ENCODE measurements at places on chromosomes 16 and 17.

DNA sequence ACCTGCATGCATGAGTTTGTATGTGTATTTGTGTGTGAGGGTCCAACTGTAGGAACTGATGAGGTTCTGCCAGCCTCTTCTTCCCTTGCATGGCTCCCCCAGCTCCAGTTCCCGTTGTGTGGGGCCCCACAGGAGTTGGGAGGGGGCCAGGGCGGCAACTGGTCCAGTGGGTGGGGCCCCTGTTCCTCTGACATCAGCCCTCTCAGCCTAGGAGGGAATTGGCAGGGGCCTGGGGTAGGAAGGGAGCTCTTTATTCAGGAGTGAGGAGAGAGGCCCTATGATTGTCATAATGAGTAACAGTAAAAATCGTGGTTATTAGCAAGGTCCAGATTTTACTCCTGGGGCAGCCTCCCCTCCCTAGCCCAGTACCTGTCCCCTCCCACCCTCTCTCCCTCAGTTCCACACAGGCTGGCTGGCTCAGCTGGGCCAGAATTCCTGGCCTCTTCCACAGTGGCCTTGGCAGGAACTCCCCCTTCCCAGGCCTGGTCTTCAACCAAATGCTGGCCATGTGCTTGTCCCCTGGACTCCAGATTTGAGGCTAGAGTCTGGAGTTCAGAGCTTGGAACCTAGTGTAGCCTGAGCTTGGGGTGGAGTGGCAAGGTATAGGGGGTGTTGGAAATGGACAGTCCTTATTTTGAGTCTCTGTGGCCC lies 18.9 kb downstream of the RARA start:
- no peak for DNase-seq

GRCh38 chr17:3959921-3960601 lies 4.2 kb downstream of the ATP2A3 start:
- no peak for DNase-seq

- no peak for DNase-seq
These were observed 2.2 kb downstream of the CD300H start for GRCh38 chr17:74565126-74565525.

DNA sequence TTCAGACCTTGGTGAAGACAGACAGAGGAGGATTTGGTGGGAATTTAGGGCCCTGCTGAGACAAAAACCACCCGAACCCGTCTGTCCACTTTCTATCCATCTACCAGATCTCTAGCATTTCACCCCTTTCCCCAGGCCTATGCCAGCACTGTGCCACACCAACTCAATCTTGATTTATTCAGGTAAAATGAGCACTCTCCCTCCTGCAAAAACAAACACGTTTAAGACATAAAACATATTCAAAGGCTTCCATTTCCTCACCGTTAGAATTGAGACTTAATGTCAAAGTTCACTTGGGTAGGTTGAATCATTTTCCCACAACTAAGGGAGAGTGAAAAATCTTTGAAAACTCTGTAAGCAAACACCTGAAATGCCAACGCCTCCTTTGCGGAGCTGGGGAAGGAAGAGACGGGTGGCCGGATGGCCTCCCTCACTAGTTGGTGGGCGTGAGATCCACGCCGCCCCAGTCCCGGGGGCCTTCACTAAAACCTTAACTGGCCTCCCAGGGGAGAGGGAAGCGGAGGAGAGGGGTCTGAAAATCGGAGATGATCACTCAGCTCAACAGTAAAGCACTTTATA lies 862 bp downstream of the DCAKD start:
- DNase-seq: no peak

DNA sequence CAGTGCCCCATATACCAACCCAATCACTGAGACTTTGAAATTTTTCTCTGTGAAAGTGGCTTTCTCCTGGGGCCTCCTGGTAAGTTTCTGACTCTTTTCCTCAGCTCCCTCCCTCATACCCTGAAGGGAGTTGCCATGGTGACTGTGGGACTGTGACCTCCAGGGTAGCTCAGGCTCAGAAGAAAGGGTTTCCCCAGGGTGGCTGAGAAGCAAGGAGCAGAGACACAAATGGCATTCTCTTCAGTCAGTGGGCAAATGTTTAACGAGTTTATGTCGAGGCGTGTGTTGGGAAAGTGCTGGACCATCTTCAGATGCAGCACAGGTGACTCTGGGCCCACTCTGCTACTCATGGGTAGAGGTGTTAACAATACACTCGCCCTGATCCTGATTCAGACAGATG lies 46.8 kb downstream of the MRPS23 start:
- DNase-seq: peak; percentile 56

GRCh38 chr17:60107526-60108257 lies 29.0 kb upstream of the HEATR6 start:
- DNase-seq: no peak

- DNase-seq: peak; percentile 61
These were observed 568.2 kb upstream of the EEF2KMT start for GRCh38 chr16:5665834-5666233.

DNA sequence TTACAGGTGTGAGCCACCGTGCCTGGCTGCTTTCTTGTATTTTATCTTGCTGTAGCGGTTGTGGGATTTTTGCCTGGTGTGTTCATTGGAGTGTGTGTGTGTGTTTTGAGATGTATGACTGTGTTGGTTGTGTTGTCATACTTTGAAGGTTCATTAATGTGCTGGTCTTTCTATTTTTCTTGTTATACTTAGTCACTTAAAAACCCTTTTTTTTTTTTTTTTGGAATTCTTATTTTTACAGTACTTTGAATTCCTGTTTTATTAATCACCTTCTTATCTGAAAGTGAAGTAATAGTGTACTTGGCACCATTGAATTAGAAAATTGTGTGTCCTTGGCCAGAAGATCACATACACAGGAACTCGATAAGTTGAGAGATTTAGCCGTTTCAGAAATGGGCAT lies 30.2 kb downstream of the TENT4B start:
- DNase-seq: no peak

DNA sequence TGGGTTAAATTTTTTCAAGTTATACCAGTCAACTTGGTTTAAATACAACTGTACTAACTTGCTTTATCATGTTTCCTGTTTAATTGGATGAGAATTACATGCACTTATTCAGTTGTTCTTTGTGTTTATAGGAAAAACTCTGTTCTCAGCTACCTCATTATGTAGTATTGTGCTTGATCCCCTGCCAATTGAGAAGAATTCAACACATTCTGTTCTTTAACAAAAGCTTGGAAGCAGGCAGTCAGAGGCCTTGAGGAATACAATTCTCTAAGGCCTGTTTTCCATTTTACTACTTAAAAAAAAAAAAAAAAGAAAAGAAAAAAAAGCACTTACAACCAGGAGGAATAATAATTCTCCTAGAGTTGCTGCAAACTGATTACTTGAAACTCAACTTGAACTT lies 60.6 kb upstream of the CMIP start:
- no peak for DNase-seq

GRCh38 chr16:86467490-86467889 lies 42.8 kb upstream of the FOXF1 start:
- DNase-seq: no peak

- DNase-seq: no peak
These were observed 12.2 kb downstream of the GJD3 start for GRCh38 chr17:40352237-40352778.

DNA sequence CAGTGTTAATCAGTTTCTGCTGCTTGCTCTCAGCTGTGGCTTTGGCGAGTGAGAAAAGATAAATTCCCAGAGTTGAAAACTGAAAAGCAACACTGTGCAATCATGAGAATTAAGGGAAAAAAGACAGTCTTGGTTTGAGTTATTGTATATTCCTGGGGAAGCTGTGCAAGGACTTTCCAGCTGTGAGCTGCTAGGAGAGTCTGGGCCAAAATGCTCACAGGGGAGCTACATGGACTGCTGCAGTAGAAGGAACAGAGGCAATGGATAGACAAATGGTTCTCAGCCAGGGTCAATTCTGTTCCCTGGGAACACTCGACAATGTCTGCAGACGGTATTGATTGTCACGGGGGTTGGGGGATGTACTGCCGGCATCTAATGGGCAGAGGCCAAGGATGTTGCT lies 102.0 kb upstream of the ADAMTS18 start:
- no peak for DNase-seq

- DNase-seq: no peak
These were observed 54.8 kb upstream of the CRISPLD2 start for GRCh38 chr16:84764970-84765369.

DNA sequence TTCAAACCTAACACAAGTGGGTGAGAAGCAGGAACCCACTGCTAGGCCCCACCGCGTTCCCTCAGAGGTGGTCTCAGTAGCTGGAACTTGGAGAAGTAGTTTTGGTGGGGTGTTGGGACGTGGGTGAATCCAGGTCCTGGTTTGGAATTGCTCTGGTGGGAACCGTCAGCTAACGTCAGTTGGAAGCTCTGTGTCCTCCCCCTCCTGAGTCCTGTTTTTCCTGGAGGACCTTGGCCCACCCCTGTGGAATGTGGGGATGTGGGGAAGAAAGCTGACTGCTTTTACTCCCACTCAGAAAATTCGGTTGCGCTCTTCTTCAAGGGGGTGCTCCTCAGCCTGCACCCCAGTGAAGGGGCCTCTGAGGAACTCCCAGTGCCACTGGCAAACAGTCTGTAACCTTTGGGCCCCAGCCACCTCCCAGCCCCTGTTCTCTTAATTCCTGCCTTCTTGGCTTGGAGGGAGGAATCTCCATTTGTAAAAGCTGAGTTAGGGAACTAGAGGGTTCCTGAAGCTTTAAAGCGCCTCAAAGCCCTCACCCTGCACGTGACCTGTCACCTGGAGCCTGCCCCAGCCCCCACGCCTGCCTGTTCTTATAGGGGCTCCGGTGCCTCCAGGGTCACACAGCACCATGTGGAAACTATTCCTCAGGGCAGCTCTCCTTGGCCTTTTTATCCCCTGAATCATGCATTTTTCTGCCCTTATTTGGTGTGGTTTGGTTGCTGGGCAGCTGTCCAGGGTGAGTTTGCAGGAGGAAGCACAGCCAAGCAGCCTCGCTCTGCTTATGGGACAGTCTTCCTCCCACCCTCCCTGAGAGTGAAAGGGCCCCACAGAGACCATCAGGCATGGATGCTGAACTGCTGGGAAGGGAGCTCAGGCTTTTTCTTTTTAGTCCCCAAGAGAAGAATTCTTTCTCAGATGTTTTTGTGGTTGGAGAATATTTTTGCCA lies 16.2 kb upstream of the NAGLU start:
- peak; percentile 19 for DNase-seq

DNA sequence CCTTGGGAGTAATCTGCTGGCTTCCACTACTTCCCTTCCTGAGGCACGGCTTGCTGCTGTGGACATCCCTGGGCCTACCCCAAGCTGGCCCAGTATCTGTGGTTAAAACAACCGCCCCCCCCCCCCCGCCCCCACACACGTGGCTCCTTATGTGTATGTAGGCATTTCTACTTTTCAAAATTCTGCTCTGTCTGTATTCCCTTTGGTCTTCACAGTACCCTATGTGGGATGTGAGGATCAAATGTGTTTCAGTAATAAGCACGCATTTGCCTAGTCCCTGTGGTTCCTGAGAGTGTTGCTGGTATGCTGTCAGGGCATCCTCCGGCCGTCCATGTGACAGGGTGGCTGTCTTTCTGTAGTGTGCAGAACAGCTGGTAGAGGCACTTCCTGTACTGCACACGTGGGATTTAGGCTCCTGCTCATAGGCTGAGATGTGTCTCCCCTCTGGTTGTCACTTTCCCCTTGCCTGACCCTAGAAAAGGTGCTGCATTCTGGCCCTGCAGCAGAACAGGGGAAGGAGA lies 2.2 kb downstream of the NT5M start:
- no peak for DNase-seq

DNA sequence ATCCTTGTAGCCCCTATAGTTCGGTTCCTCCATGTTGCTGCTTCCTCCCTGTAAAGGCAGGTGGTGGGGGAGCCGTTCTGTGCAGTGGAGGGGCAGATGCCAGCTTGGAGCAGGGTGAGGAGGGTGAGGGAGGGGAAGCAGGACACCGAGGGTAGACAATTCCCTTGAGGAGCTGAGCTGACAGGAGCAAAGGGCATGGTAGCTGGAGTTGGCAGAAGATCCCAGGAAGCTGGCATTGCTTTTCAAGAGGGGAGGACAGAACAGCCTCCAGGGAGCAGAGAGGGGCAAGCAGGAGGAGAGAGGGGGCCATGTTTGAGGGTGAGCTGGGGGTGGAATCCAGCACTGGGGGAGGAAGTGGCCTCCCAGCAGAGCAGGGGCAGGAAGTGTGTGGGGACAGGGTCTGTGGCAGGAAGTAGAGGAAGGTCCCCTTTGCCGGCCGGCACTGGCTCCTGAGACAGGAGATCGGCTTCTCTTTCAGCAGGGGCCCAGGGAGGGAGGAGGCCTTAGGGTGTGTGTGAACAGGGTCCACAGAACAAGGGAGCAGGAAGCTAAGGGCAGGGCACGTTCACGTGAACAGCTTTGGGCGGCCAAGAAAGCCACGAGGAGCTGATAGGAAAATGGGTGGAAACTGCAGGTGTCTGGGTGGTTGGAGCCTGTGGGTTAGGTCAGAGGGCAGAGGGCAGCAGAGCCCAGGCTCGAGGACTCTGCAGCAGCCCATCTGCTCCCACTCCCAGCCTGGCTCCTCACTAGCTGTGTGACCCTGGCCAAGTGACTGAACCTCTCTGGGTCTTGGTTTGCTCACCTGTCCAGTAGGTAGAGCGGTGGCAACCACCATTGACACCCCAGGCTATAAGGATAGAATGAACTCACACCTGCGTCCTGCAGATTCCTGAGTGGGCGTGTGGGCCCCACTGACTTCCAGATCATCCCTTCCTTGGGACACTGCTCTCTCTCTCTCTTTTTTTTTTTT lies 17.5 kb upstream of the SPNS2 start:
- DNase-seq: no peak

- DNase-seq: peak; percentile 62
These were observed 1.2 kb downstream of the HSDL1 start for GRCh38 chr16:84143784-84144199.

- DNase-seq: no peak
These were observed 47.8 kb downstream of the ITFG1 start for GRCh38 chr16:47413041-47413440.

DNA sequence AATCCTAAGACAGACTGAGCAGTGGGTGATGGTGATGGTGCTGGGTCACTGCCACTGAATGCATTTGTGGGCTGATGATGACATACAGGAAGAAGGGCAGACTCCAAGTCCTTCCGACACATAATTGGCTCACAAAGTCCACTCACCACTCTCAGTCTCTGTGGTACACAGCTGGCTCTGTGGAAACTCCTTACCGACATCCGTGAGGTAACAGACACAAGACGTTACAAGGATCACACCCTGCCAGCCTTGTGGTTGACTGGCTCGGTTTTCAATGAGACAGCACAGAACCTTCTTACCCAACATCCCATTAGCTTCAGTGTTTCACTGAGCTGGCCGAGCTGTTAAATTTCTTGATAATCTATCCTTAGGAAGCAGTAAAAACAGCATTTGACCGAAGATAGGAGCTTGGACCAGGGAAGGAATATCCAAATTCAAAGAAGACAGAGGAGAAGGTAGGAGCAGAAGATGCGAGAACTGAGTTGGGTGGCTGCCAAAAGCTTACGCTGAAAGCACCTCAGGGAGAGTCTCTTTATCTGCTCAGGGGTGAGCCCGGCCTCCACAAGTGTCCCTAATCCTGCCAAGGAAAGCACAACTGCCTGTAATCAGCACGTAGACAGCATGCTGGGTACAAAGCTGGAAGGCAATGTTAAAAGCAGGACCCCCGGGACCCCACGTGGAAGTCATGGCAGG lies 5.5 kb upstream of the MXRA7 start:
- no peak for DNase-seq

DNA sequence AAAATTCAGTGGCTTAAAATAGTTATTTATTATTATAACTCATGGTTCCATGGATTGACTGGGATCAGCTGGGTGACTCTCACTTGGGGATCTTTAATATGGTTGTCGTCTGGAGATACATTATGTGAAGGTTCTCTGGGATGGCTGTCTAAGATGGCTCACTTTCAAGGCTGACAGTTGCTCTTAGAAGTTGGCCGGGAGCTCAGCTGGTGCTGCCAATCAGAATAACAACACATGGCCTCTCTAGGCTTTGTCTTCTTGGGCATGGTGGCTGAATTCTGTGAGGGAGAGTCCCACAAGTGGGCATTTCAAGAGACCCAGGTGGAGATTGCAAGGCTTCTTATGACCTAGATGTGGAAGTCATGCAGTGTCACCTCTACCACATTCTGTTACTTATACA lies 269.7 kb downstream of the CA10 start:
- DNase-seq: no peak
